Bladder microvascular endothelial cell (primary cell): ENCODE measurements at places on chromosomes 6 and 20. TPM values are rescaled to one million over a fixed set of nuclear protein-coding genes. Genes with fewer than 3 reads are reported as not detected.

KHDC1L gene
- not detected in 2 replicates for total RNA-seq

SLC22A1 gene
- 0.13 TPM in 1 of 2 replicates, not detected in the other for total RNA-seq

HTR1E gene
- not detected in 2 replicates for total RNA-seq

NMBR gene
- 0.16 TPM in 1 of 2 replicates, not detected in the other for total RNA-seq

NOTCH4 gene
- 57.3 and 61.4 TPM in 2 replicates for total RNA-seq

SLC17A2 gene
- not detected in 2 replicates for total RNA-seq

OR2B2 gene
- not detected in 2 replicates for total RNA-seq

KIF13A gene
- total RNA-seq = 56.0 and 94.0 TPM in 2 replicates

PGC gene
- total RNA-seq = not detected in 2 replicates

AMD1 gene
- 28.3 and 53.3 TPM in 2 replicates for total RNA-seq

CDS2 gene
- total RNA-seq = 37.1 and 78.1 TPM in 2 replicates

PLA2G7 gene
- total RNA-seq = 0.16 TPM in 1 of 2 replicates, not detected in the other

PRRT1 gene
- not detected in 2 replicates for total RNA-seq

CST2 gene
- total RNA-seq = not detected in 2 replicates

BTN1A1 gene
- not detected in 2 replicates for total RNA-seq

RSPO3 gene
- under 0.01 and 0.19 TPM in 2 replicates for total RNA-seq

CALHM5 gene
- total RNA-seq = 5.3 and 12.6 TPM in 2 replicates

IL17F gene
- total RNA-seq = not detected in 2 replicates

PSORS1C2 gene
- total RNA-seq = not detected in 2 replicates

BTBD3 gene
- 43.7 and 78.5 TPM in 2 replicates for total RNA-seq

PAK5 gene
- total RNA-seq = not detected in 2 replicates

FOXS1 gene
- total RNA-seq = 0.16 and 0.25 TPM in 2 replicates

POPDC3 gene
- total RNA-seq = 0.49 and 0.82 TPM in 2 replicates

GPR6 gene
- not detected in 2 replicates for total RNA-seq

COL21A1 gene
- 0.06 and 0.16 TPM in 2 replicates for total RNA-seq

HMGN4 gene
- 46.5 and 63.6 TPM in 2 replicates for total RNA-seq

LIN28B gene
- not detected in 2 replicates for total RNA-seq

ARMH2 gene
- total RNA-seq = not detected in 2 replicates

C6orf163 gene
- total RNA-seq = 0.65 and 1.3 TPM in 2 replicates

MAPK13 gene
- total RNA-seq = 2.4 and 5.0 TPM in 2 replicates

FILIP1 gene
- total RNA-seq = 10.8 and 28.6 TPM in 2 replicates

SDC4 gene
- total RNA-seq = 12.6 and 88.2 TPM in 2 replicates

NHLRC1 gene
- 1.1 and 1.2 TPM in 2 replicates for total RNA-seq

LHFPL5 gene
- total RNA-seq = not detected in 2 replicates

COL12A1 gene
- total RNA-seq = 29.0 and 71.2 TPM in 2 replicates

RAE1 gene
- 13.8 and 44.7 TPM in 2 replicates for total RNA-seq

RAB5IF gene
- total RNA-seq = 59.6 and 77.4 TPM in 2 replicates

SLC22A3 gene
- total RNA-seq = not detected in 2 replicates

BMP2 gene
- total RNA-seq = 13.8 and 17.2 TPM in 2 replicates

HLA-G gene
- total RNA-seq = not detected in 2 replicates

NINL gene
- 4.4 and 23.9 TPM in 2 replicates for total RNA-seq
